ENCODE measurements at places on chromosomes 5 and 9.

DNA sequence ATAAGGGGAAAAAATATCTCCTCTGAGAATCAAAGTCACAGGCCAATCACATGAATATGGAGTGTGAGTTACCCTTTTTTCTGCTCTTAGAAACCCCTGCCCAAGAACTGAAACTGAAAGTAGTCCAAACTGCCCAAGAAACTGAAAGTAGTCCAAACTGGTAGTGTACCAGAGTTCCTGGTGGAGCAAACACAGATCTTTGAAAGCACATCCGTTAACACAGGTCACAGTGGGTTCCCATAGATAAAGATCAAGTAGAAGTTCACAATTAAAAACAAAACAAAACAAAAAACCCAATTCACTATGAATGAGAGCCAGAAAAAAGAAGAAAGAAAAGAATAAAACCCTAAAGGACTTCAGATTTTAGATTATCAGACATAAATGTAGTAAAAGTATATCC lies 332.4 kb upstream of the EFNA5 start:
- no peak for DNase-seq

DNA sequence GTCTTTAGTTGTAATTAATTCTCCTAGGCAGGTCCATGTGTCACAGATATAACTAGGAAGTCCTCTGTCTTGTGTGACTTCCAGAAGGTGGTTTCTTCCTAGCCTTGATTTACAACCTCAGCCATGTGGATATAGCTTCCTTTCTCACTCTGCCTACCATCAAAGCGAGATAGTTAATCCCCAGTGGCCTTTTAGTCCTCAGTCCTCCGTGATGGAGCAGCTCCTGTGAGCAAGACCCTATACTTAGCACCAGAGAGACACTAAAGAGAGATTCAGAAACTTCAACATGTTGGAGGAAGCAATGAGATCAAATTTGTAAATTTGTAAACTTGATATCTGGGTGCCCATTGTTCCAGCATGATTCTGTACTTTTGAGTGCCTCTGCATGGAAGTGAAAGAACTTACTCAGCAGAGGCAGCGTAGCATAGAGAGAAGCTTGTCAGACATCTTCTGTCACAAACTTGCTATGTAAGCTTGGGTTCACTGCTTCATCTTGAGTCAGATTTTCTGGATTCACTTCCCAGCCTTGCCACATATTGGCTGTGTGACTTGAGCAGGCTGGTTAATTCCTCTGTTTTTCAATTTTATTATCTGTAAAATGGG lies 170.2 kb upstream of the NR3C1 start:
- no peak for DNase-seq

GRCh38 chr9:124284940-124285441 lies 27.2 kb downstream of the NEK6 start:
- DNase-seq: no peak

DNA sequence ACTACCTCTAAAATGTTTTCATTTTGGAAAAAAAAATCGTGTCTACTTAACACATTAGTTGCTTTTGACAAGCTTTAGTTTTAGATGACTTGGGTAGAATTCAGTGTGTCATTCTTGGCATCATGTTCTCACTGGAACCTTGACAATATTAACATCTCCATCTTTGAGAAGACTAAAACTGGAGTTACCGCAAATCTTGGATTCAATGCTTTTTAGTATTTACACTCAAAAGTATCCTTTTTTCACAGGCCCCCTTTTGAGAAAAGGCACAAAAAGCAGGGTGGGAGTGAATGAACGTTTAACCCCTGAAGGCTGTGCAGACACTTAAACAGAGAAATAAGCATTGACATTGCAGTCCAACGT lies 549.1 kb downstream of the CSNK1G3 start:
- DNase-seq: no peak

GRCh38 chr5:95081500-95081960 lies 203.4 kb downstream of the MCTP1 start:
- DNase-seq: peak; percentile 82

- no peak for DNase-seq
Measured at GRCh38 chr5:63553073-63553472, 409.2 kb downstream of the HTR1A start.

- DNase-seq: no peak
Measured at GRCh38 chr5:14807471-14807870, 64.1 kb downstream of the ANKH start.

DNA sequence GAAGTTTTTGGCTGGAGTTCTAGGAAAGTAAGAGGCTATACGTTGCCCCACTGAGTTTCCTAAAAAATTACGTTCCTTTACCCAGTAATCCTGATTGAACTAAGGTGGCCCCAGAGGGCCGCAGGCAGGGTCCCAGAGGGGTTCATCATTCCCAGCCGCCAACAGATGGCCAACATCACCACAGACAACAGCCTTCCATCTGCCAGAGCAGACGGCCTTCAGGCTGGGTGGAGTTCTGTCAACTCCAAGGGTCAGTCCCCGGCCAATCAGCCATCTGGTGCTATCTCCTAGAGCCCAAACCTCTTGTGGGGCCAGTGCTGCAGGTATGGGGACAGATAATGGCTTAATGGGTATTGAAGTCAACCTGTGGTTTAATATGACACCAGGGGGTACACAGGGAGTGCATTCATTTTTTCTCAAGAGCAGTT lies 30.4 kb downstream of the TBC1D2 start:
- no peak for DNase-seq

DNA sequence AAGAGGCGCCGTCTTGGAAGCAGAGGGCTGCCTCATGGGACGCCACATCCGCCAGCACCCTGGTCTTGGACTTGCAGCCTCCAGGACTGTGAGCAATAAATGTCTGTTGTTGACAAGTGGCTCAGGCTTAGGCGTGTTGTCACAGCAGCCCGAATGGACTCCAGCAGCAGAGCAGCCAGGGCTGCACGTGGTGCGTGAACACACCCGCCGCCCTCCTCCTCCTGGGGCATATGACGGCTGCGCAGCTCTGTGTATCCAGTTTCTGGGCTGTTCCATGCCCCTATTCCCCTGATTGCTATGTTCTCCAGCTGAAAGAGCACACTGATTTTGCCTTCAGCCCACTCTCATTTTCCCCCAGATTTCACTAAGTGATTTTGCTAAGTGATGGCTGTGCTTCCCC lies 36.0 kb upstream of the CLPTM1L start:
- DNase-seq: no peak

DNA sequence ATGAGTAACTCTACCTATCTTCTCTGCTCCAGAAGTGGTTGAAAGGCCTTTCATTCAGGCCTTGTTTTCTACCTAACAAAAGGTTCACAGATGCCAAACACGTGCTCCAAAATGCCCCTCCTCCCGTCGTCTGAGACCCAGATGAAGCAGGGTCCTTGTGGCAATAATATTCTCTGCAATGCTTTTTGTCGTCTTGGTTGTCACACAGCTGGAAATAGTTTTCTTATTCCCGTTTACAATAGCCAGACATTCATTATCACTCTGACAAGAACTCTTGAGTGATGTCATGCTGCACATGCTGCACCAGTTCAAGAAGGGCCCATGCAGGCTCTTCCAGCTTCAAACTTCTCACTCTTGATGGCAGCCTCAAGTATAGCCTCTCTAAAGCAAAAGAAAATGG lies 7.8 kb downstream of the LPAR1 start:
- no peak for DNase-seq

Measured in A549 (cell line).